ENCODE measurements at places on chromosomes 6 and 20.
A peak's percentile ranks its signal among the peaks of the same experiment; 100 is the strongest.

DNA sequence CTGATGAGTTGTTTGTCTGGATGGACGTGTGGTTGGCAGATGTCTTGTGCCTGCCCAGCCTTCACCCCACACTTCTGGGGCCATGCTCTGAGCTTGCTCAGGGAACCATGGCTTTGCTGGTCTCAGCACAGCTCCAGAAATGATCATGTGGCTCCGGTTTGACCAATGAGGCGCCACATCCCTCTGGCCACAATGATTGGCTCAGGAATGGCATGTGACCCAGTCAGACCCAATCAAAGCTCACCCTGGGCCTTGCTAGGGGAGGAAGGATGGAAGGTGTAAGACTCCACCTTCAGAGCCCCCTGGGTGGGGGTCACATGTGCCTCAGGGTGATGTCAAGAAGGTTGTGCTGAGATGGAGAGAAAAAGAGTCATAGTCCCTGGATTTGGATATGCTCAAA lies 281.6 kb upstream of the SULF2 start:
- no peaks in the 10 kb centered on the region for H3K36me3 ChIP-seq
- no peaks in the 10 kb centered on the region for H3K27me3 ChIP-seq
- peaks cover 24% of the 10 kb centered on the region for H3K4me1 ChIP-seq
- DNase-seq, result peak; percentile 65
- H3K27ac ChIP-seq, result no peak overlapping the region

DNA sequence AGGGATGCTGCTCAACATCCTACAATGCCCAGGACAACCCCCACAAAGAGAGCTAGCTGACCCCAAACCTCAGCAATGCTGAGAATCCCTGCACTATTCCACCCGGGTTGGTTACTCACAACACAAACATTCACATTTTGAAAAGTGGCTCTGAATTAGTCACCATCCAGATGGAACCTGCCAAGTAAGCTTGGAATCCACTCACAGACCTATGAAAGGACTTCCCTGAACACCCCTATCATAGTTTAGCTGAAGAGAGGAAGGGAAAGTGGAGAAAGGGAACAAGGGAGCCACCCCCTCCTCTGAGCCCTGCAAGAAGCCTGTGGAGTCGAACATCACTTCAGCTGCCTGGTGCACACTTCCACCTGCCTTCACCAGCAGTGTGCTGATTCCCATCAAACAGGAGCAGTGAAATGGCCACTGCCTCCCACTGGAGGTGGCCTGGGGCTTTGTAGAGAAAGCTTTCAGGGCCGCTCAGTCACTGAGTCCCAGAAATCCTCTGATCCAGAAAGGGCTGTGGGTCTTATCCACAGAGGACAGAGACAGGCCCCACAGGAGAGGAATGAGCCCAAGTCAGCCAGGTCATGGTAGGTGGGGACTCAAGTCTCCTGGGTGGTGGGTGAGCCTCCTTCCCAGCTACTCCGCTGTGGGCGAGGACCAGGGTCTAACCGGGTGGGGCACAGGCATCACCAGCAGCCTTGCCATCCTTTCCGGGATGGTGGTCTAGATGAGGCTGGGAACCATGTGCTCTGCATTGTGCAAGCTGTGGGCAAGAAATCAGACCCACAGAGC lies 203.7 kb downstream of the SYNDIG1 start:
- no peak for DNase-seq
- H3K36me3 ChIP-seq, result no peaks in the 10 kb centered on the region
- H3K4me1 ChIP-seq, result no peaks in the 10 kb centered on the region
- no peak overlapping the region for H3K4me3 ChIP-seq

DNA sequence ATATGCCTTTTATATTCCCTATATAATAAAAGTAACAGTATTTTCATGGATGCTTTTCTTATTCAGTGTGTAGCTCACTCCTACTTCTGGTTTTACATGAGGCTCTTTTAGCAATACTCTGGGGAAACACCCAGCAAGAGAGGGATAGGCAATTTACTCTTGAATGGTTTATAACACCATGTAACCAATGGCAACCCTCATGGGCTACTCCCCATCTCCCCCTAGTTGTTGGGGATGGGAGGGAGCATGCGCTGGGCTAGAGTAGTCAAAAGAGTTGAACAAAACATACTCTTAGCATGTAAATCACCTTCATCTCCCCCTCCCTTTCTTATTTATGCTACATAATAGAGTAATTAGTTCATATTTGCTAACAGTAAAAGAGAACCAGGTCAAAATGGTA lies 140.1 kb upstream of the LRFN2 start:
- DNase-seq, result no peak
- no peak overlapping the region for H3K4me3 ChIP-seq
- no peaks in the 10 kb centered on the region for H3K36me3 ChIP-seq
- no peak overlapping the region for H3K27ac ChIP-seq

DNA sequence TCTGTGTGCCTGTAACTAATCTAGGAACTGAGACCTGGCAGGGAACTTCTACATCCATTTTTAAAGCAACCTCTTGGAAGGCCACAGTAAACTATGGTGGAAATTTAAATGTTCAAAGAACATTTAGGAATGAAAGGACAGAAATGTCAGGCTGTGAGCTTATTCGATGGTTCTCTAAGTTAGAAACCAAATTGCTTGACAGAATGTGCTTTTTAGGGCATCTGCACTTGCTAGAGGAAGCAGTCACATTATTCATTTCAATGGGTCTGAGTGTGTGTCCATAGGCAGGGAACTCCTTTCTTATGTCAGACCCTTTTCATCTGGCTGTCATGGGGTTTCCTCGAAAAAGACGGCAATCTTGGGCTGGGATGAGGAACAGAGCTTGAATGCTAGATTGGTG lies 84.4 kb downstream of the PPP1R14C start:
- no peaks in the 10 kb centered on the region for H3K4me1 ChIP-seq
- H3K27me3 ChIP-seq, result no peaks in the 10 kb centered on the region
- DNase-seq, result no peak
- H3K36me3 ChIP-seq, result no peaks in the 10 kb centered on the region
- no peak overlapping the region for H3K4me3 ChIP-seq

- no peak overlapping the region for H3K4me3 ChIP-seq
- H3K4me1 ChIP-seq, result no peaks in the 10 kb centered on the region
- no peak for DNase-seq
- no peaks in the 10 kb centered on the region for H3K36me3 ChIP-seq
- H3K27me3 ChIP-seq, result no peaks in the 10 kb centered on the region
Measured at GRCh38 chr20:12210591-12210990, 292.9 kb downstream of the BTBD3 start.

DNA sequence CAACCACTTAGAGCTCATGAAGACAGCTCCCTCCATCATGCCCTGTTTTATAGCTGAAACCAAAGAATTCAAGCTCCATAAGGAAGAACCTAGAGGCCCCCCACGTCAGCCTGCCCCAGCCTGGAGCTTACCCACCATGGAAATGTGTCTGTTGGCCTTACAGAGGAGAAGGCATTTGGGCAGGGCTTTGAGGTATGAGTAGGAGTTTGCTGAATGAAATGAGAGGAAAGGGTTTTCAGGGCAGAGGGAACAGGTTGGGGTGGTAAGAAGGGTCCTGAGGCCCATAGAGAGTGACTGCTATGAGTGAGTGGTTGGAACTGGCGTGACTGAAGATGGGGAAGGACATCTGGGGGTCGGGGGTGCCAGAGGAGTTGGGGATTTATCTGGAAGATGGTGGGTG lies 12.7 kb upstream of the GATA5 start:
- no peak for DNase-seq
- H3K36me3 ChIP-seq, result no peaks in the 10 kb centered on the region
- no peaks in the 10 kb centered on the region for H3K27me3 ChIP-seq
- no peak overlapping the region for H3K4me3 ChIP-seq
- peaks cover 50% of the 10 kb centered on the region for H3K4me1 ChIP-seq
- H3K27ac ChIP-seq, result no peak overlapping the region

DNA sequence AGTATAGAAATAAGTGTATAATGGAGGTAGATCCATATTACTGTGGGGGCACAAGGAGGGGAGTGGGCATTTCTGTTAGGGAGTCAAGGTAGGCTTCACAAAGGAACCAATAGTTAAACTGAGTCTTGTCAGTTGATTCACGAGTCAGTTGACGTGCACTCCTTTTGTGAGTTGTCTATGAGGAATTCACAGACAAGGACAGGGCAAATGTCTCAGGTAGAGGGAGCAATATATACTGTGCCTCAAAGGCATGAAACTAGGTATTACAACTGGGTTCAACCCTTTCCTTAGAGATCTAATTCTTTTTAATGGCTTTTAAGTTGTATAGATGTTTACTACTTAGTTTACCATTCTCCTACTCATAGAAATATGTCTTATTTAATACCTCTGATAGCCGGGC lies 11.0 kb downstream of the TMEM14C start:
- no peaks in the 10 kb centered on the region for H3K27me3 ChIP-seq
- no peak for DNase-seq
- H3K4me1 ChIP-seq, result no peaks in the 10 kb centered on the region
- peak overlapping the region; percentile 36 for H3K4me3 ChIP-seq

- H3K36me3 ChIP-seq, result no peaks in the 10 kb centered on the region
- no peak overlapping the region for H3K27ac ChIP-seq
- no peak for DNase-seq
- no peak overlapping the region for H3K4me3 ChIP-seq
- no peaks in the 10 kb centered on the region for H3K4me1 ChIP-seq
Measured at GRCh38 chr6:110221738-110222137, 41.5 kb downstream of the CDC40 start.

DNA sequence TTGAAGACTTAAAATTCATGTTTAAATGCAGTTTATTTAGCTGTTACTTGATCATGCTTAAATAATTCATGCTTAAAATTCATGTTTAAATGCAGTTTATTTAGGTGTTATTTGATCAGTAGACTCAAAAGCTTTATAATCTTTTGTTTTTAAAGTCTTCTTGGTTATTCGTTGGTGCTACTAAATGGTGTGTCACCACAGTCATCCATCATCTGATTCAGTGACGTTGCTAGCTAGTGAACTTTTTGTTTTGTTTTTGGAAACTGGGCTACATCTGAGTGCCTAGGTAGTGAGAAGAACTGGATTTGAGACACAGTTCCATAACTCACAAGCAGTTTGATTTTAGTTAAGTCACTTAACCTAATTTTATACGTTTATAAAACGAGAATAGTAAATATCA lies 20.9 kb downstream of the SCAF8 start:
- H3K36me3 ChIP-seq, result no peaks in the 10 kb centered on the region
- no peaks in the 10 kb centered on the region for H3K27me3 ChIP-seq
- no peak overlapping the region for H3K4me3 ChIP-seq

DNA sequence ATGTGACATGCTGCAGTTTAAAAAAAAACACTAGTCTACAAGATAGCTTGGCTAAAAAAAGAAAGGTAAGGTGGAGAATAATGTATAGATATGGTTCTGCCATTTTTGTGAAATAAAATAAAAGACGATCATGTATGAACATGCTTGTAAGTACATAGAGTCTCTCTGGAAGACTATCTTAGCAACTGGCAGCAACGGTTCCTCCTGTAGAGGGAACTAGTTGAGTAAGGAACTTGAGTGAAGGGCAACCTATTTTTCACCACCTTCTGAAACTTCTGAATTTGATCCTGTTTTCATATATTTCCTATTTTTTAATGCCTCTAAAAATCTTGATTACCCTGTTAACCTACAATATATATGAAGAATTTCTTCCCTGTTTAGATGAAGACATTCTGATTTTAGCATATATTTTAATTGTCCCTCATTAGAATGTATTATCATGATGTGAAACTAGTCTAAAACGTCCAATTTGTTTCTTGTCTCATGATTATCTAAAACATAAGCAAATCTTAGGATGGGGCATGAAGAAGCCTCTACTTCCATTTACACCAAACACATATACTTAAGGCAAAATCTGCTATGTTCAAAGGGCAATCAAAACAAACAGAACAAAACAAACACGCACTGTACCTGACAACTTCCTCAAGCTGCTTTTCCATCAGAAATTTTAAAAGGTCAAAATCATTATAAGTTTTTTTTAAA lies 202.5 kb downstream of the ISM1 start:
- H3K4me3 ChIP-seq, result no peak overlapping the region
- no peak for DNase-seq
- H3K27ac ChIP-seq, result no peak overlapping the region
- no peaks in the 10 kb centered on the region for H3K4me1 ChIP-seq

DNA sequence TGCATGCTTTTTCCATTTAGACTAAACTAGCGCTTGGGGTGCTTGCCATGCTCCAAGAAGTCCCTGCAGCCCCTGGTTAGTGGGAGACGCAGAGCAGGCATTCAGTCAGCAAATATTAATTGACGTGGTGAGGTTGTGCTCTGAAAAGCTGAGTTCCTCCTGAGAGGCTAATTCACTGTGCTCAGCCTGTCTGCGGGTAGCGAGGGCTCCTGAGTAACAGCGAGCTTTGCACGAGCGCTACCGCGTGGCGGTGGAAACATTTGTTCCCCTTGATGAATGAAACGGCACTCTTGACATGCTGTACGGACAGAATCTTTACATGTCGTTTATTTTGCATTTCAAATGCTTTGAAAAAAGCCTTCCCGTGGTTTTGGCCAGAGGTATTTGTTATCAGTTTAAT lies 170.6 kb upstream of the AGPAT4 start:
- DNase-seq, result peak; percentile 77
- H3K4me3 ChIP-seq, result no peak overlapping the region
- no peak overlapping the region for H3K27ac ChIP-seq
- H3K4me1 ChIP-seq, result peaks cover 9% of the 10 kb centered on the region
- H3K27me3 ChIP-seq, result no peaks in the 10 kb centered on the region
- no peaks in the 10 kb centered on the region for H3K36me3 ChIP-seq

GRCh38 chr6:49841424-49841823 lies 24.9 kb downstream of the CRISP1 start:
- H3K36me3 ChIP-seq, result no peaks in the 10 kb centered on the region
- H3K27me3 ChIP-seq, result no peaks in the 10 kb centered on the region

GRCh38 chr20:3309226-3309625 lies 70.2 kb upstream of the SLC4A11 start:
- H3K4me1 ChIP-seq, result peaks cover 17% of the 10 kb centered on the region
- DNase-seq, result no peak
- no peak overlapping the region for H3K27ac ChIP-seq
- H3K27me3 ChIP-seq, result no peaks in the 10 kb centered on the region
- no peaks in the 10 kb centered on the region for H3K36me3 ChIP-seq
- H3K4me3 ChIP-seq, result no peak overlapping the region

DNA sequence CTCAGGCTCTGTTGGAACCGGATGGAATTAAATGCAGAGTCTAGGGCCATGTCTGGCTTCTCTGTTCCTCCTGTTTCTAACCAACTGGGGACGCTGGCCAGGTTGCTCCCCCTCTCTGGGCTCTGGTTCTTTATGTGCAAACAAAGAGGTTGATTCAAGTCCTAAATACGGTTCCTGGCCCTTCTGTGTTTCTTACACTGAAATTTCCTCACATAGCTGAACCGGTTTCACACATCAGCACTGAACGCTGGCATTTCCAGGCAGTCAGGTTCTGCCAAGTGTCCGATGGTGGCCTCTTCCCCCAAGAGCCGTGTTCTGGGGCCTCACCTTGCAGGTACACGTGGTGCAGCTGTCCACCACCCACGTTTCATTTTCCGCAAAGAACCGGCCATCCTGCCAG lies 13.5 kb downstream of the THBS2 start:
- no peaks in the 10 kb centered on the region for H3K4me1 ChIP-seq
- no peaks in the 10 kb centered on the region for H3K36me3 ChIP-seq
- H3K27me3 ChIP-seq, result no peaks in the 10 kb centered on the region
- H3K27ac ChIP-seq, result no peak overlapping the region
- H3K4me3 ChIP-seq, result no peak overlapping the region

DNA sequence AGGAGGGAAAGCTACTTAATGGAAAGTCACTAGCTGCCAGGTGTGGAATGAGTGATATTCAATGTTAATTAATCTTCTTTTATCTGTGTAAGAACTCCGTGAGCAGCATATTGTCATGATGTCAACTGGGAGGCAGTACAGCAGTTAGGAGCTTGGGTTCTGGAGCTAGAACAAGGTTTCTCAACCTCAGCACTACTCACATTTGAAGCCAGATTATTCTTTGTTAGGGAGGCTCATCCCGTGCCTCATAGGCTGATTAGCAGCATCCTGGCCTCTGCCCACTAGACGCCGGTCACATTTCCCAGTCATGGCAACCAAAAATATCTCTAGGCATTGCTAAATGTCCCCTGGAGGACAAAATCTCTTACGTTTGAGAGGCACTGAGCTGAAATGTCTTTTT lies 41.2 kb downstream of the BCAS1 start:
- H3K4me3 ChIP-seq, result no peak overlapping the region
- H3K36me3 ChIP-seq, result no peaks in the 10 kb centered on the region
- DNase-seq, result no peak
- H3K27me3 ChIP-seq, result no peaks in the 10 kb centered on the region
- no peaks in the 10 kb centered on the region for H3K4me1 ChIP-seq

Data from testis (tissue), 5 donors.